ENCODE measurements at places on chromosomes 2 and 18. TPM values are rescaled to one million over a fixed set of nuclear protein-coding genes. Genes with fewer than 3 reads are reported as not detected.

Gene L3MBTL4
- total RNA-seq, result not detected

Gene SULT1C2
- total RNA-seq, result not detected

- H3K36me3 ChIP-seq, result no peaks in the 10 kb centered on the region
- no peak overlapping the region for H3K4me3 ChIP-seq
- no peak for DNase-seq
- H3K27ac ChIP-seq, result no peak overlapping the region
- H3K4me1 ChIP-seq, result peaks cover 6% of the 10 kb centered on the region
These were observed 61.6 kb downstream of the KCNG2 start for GRCh38 chr18:79859314-79859713.

Gene CNTNAP5
- not detected for total RNA-seq

Gene DOK6
- total RNA-seq, result not detected

- no peak overlapping the region for H3K4me3 ChIP-seq
- no peak overlapping the region for H3K27ac ChIP-seq
- peaks cover 32% of the 10 kb centered on the region for H3K36me3 ChIP-seq
- no peak for DNase-seq
These were observed 45.9 kb downstream of the MBOAT2 start for GRCh38 chr2:8957628-8958027.

DNA sequence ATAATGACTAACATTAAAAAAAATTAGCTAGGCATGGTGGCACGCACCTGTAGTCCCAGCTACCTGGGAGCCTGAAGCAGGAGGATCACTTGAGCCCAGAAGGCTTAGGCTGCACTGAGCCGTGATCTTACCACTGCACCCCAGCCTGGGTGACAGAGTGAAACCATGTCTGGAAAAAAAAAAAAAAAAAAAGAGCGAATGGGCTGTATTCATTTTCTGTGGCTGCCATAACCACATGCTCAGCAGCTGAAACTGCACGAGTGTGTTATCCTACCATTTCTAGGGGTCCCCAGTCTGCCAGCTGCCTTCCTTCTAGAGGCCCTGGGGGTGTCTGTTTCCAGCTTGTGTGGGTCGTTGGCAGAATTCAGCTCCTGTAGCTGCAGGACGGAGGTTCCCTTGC is 247.8 kb downstream of the EIPR1 start:
- H3K36me3 ChIP-seq, result no peaks in the 10 kb centered on the region
- H3K27me3 ChIP-seq, result peaks cover 16% of the 10 kb centered on the region
- H3K27ac ChIP-seq, result no peak overlapping the region
- peaks cover 14% of the 10 kb centered on the region for H3K4me1 ChIP-seq
- no peak for DNase-seq
- H3K4me3 ChIP-seq, result no peak overlapping the region

- no peaks in the 10 kb centered on the region for H3K4me1 ChIP-seq
- H3K27ac ChIP-seq, result no peak overlapping the region
- DNase-seq, result no peak
- peaks cover 12% of the 10 kb centered on the region for H3K27me3 ChIP-seq
- H3K4me3 ChIP-seq, result no peak overlapping the region
These were observed 4.8 kb upstream of the ANKRD62 start for GRCh38 chr18:12088731-12089375.

Gene SERPINB2
- 87.4 TPM for total RNA-seq

Gene TMEM163
- total RNA-seq, result not detected

GRCh38 chr18:60966876-60967275 is 366.4 kb upstream of the CDH20 start:
- H3K4me1 ChIP-seq, result no peaks in the 10 kb centered on the region
- no peak overlapping the region for H3K27ac ChIP-seq
- no peaks in the 10 kb centered on the region for H3K36me3 ChIP-seq
- no peak overlapping the region for H3K4me3 ChIP-seq

Gene LRRTM1
- total RNA-seq, result not detected

DNA sequence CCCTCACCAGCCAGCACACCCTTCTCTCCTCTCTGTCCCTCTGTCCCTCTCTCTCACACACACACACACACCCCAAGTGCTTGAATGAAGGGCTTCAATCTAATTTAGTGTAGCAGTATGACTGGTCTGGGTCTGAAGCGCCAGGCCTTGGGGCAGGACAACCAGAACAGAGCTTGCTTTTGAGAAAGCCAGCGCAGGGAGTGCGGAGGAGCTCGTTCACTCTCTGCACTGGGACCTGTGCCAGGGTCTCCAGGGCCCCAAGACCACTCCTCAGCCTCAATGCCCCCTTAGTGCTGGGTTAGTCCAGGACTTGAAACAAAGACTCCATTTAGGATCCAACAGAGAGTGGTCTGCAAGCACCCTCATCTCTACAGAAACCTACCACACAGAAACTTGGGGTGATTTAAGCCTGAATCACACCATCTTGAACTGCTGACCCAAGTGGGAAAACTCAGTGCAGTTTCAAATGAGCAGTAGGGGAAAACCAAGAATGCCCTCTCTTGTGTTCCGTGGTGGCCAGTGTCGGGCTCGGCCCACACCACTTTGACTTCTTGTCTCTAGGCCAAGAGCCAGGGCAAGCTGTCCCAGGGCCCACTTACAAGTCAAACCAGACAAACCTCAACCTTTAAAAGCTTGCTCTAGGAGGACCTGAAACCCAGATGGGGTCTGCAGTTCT is 66.6 kb upstream of the WIPF1 start:
- H3K27ac ChIP-seq, result peak overlapping the region; percentile 93
- H3K36me3 ChIP-seq, result no peaks in the 10 kb centered on the region
- peak overlapping the region; percentile 58 for H3K4me3 ChIP-seq
- peaks cover 71% of the 10 kb centered on the region for H3K4me1 ChIP-seq
- H3K27me3 ChIP-seq, result no peaks in the 10 kb centered on the region
- DNase-seq, result no peak

- no peak for DNase-seq
- H3K27me3 ChIP-seq, result no peaks in the 10 kb centered on the region
- no peak overlapping the region for H3K27ac ChIP-seq
- no peaks in the 10 kb centered on the region for H3K4me1 ChIP-seq
- no peak overlapping the region for H3K4me3 ChIP-seq
- H3K36me3 ChIP-seq, result no peaks in the 10 kb centered on the region
These were observed 59.9 kb downstream of the ZRANB3 start for GRCh38 chr2:135471106-135471505.

- peaks cover 9% of the 10 kb centered on the region for H3K27me3 ChIP-seq
- H3K4me3 ChIP-seq, result no peak overlapping the region
- DNase-seq, result peak; percentile 35
- H3K36me3 ChIP-seq, result no peaks in the 10 kb centered on the region
These were observed 339.7 kb upstream of the SLC14A2 start for GRCh38 chr18:45275367-45276113.

Gene CRYGC
- total RNA-seq, result not detected

- no peak overlapping the region for H3K4me3 ChIP-seq
- DNase-seq, result no peak
- no peaks in the 10 kb centered on the region for H3K27me3 ChIP-seq
- H3K4me1 ChIP-seq, result peaks cover 25% of the 10 kb centered on the region
- H3K36me3 ChIP-seq, result peaks cover 5% of the 10 kb centered on the region
- no peak overlapping the region for H3K27ac ChIP-seq
These were observed 217.6 kb downstream of the BABAM2 start for GRCh38 chr2:28108143-28108542.

DNA sequence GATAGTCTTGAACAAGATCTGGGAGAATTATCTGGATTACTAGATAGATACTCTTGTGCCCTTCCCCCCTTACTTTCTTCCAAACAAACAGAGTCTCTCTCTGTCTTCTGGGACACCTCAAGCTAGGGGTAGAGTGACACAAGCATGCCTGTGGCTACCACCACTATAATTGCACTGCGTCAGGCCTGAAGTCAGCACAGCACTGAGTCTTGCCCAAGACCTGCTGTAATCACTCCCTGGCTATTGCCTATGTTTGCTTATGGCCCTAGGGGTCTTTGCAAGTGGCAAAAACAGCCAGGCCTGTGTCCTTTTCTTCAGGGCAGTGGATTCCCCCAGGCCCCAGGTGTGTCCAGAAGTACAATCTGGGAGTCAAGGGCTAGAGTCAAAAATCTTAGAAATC is 106.6 kb downstream of the SLC5A7 start:
- no peaks in the 10 kb centered on the region for H3K27me3 ChIP-seq
- no peaks in the 10 kb centered on the region for H3K36me3 ChIP-seq
- DNase-seq, result no peak
- no peaks in the 10 kb centered on the region for H3K4me1 ChIP-seq
- H3K27ac ChIP-seq, result no peak overlapping the region
- H3K4me3 ChIP-seq, result no peak overlapping the region

DNA sequence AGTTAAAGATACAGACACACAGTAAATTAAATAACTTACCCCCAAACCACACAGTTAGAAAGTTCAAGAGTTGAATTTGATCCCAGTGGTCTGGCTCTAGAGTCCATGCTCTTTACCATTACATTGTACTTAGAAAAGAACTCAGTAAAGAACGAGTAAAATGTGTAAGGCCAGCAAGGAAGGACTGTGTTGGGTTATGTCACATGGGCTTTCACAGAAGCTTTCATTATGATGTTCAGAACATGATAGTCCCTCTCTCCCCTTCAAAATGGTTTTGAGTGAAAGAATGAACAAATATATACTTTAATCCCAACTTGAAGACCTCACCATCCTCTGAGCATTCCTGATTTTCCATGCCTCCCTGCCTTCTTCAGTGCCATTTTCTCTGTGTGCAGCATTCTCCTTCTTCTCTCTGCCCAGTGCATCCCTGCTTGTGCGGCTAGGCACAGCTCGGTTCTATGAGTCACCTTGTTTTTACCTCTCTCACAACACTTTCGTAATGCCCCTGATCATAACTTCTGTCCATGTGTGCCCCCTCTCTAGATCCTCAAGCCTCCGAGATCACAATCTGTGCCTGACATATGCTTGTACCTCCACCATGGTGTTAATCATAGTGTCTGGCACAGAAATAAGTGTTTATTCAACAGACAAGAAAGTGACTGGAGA is 22.0 kb downstream of the RASGRP3 start:
- peaks cover 2% of the 10 kb centered on the region for H3K27me3 ChIP-seq
- peak overlapping the region; percentile 43 for H3K4me3 ChIP-seq

Gene PPP4R1
- 84.5 TPM for total RNA-seq

DNA sequence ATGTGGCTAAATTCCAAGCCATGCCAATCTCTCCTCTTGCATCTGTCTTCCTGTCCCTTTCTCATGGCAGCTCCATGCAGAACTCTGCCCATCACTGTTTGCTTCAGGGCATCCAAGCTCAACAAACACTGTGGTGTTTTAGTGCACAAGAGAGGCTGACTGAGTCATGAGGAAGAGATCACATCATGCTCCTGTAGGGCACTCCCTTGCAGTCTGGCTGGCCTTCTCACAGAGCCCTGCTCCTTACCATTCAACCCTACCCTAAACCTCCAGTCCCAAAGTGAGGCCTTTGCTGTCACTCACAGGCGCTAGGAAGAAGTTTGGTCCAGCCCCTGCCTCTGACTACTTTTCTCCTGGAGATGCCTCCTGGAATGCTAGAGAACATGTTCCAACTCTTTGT is 194.0 kb downstream of the LRATD1 start:
- H3K27ac ChIP-seq, result no peak overlapping the region
- no peak for DNase-seq
- no peaks in the 10 kb centered on the region for H3K36me3 ChIP-seq
- no peak overlapping the region for H3K4me3 ChIP-seq

Gene ACADL
- not detected for total RNA-seq

Gene PCARE
- not detected for total RNA-seq

Gene MAL
- not detected for total RNA-seq

GRCh38 chr2:64859312-64860212 is 129.6 kb upstream of the SLC1A4 start:
- H3K4me1 ChIP-seq, result peaks cover 22% of the 10 kb centered on the region
- H3K27me3 ChIP-seq, result no peaks in the 10 kb centered on the region
- H3K27ac ChIP-seq, result peak overlapping the region; percentile 89
- H3K4me3 ChIP-seq, result peak overlapping the region; percentile 81
- H3K36me3 ChIP-seq, result no peaks in the 10 kb centered on the region

DNA sequence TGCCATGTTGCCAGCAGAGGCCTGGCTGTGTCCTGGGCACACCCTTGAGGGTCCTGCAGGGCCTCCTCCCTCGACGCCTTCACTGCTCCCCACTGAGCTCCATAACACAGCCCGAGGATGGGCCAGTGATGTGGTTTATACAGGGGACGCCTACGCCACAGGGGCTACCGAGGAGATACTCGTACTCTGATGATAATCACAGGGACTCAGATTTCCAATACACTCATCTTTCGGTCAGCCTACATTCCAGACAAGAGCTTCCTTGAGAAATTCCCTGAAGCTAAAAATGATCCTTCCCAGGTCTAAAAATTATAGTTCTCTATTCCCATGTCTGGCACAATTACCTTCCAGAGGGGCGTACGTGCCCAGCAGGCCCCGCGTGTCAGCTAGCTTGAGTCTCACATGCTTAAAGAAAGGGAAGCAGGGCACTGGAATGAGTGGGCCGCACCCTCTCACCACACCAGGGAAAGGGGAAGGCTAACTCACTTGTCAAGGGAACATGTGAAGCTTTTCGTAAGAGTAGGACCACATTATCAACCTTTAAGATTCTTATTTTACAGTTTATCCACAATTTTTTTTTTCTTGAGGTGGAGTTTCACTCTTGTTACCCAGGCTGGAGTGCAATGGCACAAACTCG is 159.5 kb upstream of the NDUFV2 start:
- no peak for DNase-seq
- no peak overlapping the region for H3K4me3 ChIP-seq
- peaks cover 12% of the 10 kb centered on the region for H3K36me3 ChIP-seq
- peaks cover 69% of the 10 kb centered on the region for H3K4me1 ChIP-seq
- H3K27me3 ChIP-seq, result no peaks in the 10 kb centered on the region

DNA sequence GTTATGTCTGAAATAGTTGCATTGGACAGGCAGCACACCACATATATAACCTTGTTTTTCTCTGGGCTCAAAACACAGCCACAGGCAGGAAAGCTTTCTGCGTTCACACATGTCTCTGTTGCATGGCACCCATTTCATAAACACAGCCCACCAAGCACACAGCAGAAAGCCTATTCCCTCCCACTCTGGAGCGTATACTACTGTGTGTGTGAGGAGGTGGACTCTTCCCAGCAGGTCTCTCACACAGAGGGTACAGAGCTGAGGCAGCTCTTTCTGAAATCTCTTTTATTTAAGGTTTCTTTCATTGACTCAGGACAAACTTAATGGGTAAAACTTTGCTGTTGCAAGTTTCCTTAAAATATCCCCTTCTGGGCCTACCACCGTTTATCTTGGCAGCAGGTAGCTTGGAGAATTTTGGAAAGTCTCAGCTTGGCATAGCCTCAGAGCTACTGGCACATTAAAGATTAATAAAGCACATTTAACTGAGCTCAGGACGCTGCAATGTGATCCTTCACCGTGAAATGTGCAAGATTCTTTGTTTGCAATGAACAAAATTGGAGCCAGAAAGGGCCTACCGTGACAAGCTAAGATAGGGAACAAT is 105.1 kb upstream of the NCKAP5 start:
- no peaks in the 10 kb centered on the region for H3K27me3 ChIP-seq
- no peak for DNase-seq
- no peak overlapping the region for H3K4me3 ChIP-seq
- no peak overlapping the region for H3K27ac ChIP-seq
- peaks cover 49% of the 10 kb centered on the region for H3K4me1 ChIP-seq

Gene NLRC4
- total RNA-seq, result not detected

Data from HFFc6 (cell line).